ENCODE measurements at places on chromosomes 1 and 21.

DNA sequence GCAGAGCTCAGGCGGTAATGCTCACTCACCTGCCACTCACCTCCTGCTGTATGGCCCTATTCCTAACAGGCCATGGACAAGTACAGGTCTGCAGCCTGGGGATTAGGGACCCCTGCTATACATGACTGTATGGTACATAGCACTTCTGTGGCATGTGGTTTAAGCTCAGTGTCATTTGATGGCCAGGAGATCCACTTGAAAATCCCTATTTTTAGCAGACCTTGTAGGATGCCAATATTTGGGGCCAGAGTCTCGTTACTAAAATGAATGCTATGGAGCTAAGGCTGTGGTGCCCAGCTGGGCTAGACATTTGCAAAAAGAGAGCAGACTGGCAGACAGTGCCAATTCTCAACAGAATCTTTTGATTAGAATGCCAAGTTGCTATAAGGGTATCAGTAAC is 1.7 kb upstream of the ANGPTL7 start:
- no peak for DNase-seq

DNA sequence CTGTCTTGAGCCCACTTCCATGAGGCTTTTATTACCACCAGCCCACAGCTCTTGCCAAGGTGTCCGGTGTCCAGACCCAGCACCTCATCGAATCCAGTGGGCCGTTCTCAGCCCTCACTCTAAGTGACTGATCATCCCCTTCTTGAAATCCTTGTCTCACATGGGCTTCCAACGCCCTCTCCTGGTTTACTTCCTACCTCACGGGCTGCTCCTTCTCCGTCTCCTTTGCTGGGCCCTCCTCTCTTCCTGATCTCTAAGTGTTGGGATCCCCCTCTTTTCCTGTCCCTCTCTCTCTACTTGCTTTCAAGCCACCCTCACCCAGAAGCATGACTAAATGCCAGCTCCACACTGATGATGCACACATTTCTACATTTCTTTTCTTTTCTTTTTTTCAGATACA is 9.0 kb upstream of the RHBG start:
- DNase-seq: peak; percentile 19

- no peak for DNase-seq
Observed at GRCh38 chr1:53339736-53340635, 12.1 kb upstream of the LRP8 start.

GRCh38 chr1:15132965-15133364 is 20.6 kb upstream of the TMEM51 start:
- DNase-seq: no peak

- DNase-seq: no peak
Observed at GRCh38 chr1:183505454-183506089, 33.3 kb downstream of the SMG7 start.

- no peak for DNase-seq
Observed at GRCh38 chr1:245177071-245177900, 22.5 kb downstream of the KIF26B start.

DNA sequence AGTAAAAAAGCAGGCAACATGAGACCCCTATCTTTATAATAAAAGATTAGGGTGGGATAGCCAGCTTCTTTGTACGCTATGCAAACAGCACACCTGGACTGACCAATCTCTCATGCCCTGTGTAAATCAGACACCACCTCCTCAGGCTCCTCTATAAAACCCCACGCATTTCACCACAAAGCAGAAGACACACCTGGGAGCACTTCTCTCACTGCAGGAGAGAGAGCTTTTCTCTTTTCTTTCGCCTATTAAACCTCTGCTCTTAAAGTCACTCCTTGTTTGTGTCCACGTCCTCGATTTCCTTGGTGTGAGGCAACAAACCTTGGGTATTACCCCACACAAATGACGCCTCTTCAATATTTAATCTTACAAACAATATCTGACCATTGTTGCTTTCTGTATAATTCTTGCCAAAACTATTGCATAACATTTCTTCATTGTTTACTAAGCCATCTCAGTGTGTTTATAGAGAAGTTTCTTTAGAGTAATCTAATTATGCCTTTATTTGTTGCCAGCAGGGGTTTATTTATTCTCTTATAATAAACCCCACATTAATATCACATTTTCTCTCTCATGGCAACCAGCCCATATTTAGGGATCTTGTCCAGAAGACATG is 31.6 kb upstream of the NUF2 start:
- no peak for DNase-seq

DNA sequence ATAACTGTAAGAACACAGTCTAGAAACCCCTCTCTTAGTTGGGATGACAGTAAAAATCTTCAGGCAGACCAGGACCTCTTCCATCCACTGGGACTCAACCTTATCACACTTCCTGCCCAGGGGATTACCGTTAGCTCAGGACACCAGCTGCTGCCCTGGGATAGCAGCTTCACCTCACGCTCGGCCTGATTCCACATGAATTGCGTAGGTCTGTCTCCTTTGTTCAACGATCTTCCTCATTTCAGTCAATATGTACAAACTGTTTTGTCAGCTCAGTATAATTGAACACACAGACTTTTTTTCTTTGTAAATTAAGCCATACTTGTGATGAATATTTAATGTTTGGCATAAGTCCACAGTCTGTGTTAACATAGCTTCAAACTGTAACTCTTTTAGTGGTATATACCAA is 290.4 kb downstream of the GRIK1 start:
- DNase-seq: no peak

DNA sequence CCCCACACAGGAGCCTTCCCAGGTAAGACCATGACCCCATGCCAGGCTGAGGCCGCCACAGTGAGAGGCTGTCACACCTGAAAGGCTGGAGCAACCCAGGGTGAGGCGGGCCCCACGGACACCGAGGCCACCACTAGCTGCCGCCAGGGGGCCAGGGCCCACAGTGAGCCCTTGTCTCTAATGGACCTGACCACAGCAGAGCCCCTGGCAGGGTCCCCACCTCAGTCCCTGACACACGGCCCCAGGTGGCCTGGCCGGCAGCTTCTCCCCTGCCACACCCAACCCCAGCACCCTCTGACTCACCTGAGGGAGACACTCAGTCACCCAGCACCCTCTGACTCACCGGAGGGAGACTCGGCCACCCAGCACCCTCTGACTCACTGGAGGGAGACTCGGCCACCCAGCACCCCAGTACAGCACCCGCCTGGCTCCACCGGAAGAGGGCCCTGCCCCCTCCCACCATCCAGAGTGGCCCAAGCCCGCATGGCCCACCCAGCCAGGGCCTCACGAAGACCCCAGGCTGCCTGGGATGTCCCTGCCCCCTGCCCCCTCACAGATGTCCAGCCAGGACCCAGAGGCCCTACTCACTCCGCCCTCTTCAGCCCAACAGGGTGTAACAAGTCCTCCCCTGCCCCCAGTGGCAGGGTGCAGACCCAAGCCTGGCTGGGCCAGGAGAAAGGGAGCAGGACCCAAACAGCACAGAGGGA is 4.4 kb downstream of the DVL1 start:
- DNase-seq: no peak

DNA sequence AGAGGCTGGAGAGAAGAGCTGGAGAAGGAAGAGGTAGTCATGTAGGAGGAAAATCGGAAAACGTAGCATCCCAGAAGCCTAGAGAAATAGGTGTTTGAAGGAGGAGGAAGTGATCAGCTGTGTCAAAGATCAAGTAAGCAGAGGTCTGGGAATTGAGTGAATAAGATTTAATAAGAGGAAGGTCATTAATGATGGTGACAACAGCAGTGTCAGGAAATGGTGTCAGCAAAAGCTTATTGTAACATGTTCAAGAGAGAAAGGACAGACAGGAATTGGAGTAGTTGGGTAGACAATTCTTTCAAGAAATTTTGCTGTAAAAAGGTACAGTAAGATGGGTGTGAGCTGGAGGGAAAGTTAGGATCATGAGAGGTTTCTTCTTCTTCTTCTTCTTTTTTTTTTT is 41.6 kb upstream of the SLC6A9 start:
- no peak for DNase-seq

GRCh38 chr1:20172033-20172590 is 13.8 kb upstream of the UBXN10 start:
- no peak for DNase-seq

DNA sequence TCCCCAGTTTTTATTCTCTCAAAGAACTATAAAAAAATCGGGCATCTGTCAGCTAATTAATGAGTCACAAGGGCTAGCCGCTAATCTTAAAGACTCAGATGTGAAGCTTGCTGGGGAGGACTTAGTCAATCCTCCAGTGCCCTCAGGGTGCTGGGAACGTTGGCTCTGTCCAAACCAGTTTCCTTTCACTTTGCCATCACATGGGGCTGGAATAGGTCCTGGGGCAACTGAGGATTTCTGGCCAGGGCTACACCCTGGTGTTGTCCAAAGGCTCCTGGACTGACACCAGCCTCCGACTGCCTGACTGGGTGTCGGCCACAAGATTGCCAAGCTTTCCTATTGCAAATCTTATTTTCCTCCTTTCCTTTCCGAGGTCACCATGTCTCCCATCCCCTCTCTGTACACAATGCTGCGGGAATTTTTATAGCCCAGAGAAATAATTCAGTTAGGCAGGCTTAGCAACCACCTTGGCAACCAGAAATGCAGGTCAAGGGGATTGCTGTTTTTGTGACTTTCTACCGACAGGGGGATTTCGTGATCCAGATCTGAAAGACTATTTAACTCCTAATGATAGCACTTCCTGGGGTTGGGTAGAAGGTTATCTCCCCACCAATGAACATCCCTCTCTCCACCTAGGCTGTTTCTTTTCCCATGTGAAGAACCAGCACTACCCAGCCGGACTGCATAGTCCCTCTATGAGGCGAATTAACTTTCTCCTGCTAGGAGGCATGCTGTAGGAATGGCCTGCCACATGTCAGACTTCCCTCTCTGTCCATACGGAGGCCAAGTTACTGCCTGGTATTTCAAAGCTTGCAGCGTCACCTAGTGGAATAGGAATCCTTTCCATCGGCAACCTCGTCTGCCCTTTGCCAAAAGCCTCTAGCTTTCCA is 29.9 kb upstream of the CTBS start:
- no peak for DNase-seq

GRCh38 chr1:219731771-219732170 is 118.9 kb upstream of the ZC3H11B start:
- no peak for DNase-seq

DNA sequence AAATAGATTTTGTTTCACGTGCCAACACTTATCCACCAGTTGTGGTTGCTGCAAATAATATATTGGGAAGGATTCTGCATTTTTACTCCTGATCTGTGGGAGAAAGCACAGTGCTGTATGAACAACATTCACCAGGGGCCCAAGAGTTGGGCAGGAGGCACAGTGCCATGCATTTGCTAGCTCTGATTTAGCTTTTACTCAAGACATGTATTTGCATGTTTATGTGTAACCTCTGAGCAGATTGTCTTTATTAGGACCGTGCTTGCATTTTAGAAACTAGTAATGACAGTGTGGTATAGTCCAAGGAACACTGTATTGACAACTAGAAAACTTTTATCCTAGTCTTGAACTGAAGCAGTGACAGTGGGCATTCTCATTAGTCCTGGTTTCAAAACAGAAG is 133.9 kb upstream of the B3GALT2 start:
- no peak for DNase-seq

GRCh38 chr1:23100074-23100748 is 68.4 kb downstream of the LUZP1 start:
- DNase-seq: peak; percentile 37

- peak; percentile 51 for DNase-seq
Observed at GRCh38 chr1:35030756-35031446, 844 bp downstream of the ZMYM6 start.

DNA sequence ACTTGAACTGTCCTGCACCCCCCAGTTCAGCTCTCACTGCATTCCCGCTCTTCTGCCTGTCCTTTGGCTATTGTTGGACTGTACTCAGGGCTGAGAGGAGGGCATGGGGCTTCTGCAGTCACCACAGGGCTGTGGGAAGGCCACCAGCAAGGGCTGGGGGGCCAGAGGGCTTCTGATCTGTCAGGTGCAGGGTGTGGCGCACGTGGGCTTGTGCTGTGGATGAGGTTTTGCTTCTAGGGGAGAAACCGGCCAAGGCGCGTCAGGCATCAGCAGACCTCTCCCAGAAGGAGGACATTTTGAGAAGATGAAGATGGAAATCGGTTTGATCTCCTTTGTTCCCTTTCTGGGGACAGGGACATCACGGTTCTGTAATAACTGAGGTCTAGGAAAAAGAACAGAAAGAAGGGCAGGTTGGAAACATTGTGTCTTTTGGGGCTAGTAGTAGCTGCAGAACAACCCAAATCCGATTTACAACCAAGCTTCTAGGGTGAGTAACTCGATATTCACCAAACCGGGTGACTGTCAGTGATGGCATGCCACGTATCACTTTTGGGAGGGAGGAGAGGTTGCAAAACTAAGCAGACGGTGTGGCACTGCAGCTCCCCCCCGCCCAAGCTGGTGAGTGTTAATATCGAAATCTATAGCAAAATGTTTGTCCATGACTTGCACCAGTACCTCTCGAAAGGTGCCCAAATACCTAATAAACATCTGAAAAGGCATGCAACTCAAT is 40.9 kb downstream of the AGPAT3 start:
- DNase-seq: no peak

GRCh38 chr1:5688081-5689077 is 303.8 kb downstream of the NPHP4 start:
- DNase-seq: no peak

GRCh38 chr1:18811733-18812452 is 47.6 kb downstream of the TAS1R2 start:
- DNase-seq: no peak

DNA sequence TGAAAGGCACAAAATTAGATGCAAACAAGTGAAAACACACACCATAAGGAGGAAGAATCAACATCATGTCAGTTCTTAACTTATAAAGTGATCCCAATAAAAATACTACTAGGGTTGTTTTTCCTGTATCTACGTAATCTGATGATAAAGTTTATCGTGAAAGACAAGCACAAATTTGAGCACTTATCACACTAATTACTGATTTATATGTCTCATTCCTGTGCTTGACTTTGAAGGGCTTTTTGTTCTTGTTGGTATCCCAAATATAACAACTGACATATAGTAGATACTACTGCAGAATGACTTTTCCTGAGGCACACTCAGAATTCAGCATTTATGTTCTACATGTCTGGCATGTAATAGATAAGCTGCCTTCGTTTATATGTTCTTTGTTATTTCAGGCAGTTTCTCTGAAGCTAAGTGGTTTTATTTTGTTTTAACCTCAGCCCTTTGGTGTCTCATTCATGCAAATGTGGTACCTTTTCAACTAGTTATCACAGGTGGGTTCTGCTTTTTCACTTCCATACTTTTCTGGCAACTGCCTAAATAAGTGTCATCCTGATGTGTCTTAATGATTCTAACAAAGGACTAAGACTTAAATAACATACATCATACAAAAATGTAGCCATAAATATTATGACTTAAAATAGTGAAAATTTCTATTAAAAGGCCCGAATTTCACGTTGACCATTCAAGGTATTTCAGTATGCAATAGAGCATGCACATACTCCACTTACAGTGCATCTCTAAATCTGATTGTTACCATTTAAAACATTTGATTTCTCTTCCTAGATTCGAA is 73.2 kb downstream of the LRRC8C start:
- DNase-seq: no peak

DNA sequence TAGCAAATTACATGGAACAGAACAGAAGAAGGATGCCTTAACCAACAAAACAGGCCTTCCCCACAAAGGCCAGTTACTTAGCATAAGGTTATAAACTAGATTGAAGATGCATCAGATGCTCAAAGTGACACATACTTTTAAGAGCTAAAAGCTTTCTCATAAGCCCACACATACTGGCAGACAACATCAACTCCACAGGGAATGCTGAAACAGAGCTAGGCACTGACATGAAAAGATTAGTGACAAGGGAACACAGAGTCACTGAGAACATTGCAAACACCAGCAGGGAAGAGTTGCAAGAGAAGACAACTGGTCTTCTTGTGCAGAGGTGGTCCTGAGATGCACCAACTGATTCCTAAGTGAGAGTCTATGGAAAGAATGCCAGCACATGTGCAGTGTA is 6.9 kb downstream of the TTC13 start:
- DNase-seq: no peak
